Lung (tissue), 17 donors: ENCODE measurements at places on chromosomes 12 and 14. TPM values are rescaled to one million over a fixed set of nuclear protein-coding genes. Genes with fewer than 3 reads are reported as not detected.
A peak's percentile ranks its signal among the peaks of the same experiment; 100 is the strongest.

Gene RIN3
- polyA plus RNA-seq = 52.4 TPM

- DNase-seq = no peak
Measured at GRCh38 chr12:94534774-94535509, 75.3 kb upstream of the CEP83 start.

Gene ASPG
- 0.73 TPM for polyA plus RNA-seq

Gene CLEC9A
- 0.52 TPM for polyA plus RNA-seq

Gene PSMA3
- polyA plus RNA-seq = 302 TPM

- no peak for DNase-seq
Measured at GRCh38 chr14:58901826-58902225, 264.1 kb downstream of the DACT1 start.

DNA sequence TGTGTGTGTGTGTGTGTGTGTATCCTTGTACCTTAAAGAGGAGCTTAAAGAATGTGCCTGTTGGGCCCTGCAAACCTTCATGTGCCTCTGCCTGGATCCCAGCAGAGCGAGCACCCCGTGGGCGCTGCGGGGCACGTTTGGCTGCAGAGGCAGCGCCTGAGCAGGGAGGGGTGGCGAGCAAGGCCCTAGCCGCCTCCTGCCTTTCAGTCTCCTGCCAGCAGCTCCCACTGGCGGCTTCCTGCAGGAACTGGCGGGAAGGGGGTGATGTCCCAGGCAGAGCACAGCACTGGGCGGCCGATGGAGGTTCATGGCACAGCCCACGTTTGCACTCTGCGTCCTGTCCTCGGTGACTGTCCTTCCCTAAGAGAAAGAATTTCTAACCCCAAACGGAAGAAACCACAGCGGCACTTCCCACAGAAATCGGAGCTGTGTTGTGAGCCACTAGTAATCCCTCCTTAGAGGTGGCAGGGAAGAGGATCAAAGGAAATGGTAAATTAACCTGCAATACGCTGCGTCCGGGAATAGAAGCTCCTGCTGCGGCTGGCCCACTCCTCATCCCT lies 19.8 kb downstream of the ZBTB42 start:
- peak; percentile 76 for DNase-seq

- DNase-seq = peak; percentile 67
Measured at GRCh38 chr12:570435-570920, 92.8 kb downstream of the NINJ2 start.

GRCh38 chr14:28690029-28690692 lies 76.4 kb upstream of the FOXG1 start:
- no peak for DNase-seq

GRCh38 chr14:97055355-97055754 lies 258.2 kb downstream of the VRK1 start:
- no peak for DNase-seq

DNA sequence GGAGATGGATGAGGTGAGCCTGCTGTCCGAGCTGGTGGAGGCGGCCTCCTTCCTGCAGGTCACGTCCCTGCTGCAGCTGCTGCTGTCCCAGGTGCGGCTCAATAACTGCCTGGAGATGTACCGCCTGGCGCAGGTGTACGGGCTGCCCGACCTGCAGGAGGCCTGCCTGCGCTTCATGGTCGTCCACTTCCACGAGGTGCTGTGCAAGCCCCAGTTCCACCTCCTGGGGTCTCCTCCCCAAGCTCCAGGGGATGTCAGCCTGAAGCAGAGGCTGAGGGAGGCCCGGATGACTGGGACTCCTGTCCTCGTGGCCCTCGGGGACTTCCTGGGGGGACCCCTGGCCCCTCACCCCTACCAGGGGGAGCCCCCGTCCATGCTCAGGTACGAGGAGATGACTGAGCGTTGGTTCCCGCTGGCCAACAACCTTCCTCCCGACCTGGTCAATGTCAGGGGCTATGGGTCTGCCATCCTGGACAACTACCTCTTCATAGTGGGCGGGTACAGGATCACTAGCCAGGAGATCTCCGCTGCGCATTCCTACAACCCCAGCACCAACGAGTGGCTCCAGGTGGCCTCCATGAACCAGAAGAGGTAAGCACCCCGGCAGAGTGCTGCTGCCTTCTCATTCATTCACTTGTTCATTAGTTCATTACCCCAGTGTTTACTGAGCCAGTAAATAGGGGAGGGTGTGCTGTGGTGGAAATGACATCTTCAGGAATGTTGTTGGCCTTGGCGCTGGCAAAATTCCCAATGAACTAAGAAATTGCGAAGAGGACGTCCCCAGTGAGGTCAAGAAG lies 774 bp upstream of the MANSC4 start:
- peak; percentile 78 for DNase-seq

Gene PRH2
- 0.31 TPM for polyA plus RNA-seq

Gene CRACR2A
- 4.1 TPM for polyA plus RNA-seq

Gene CMKLR1
- 19.6 TPM for polyA plus RNA-seq

Gene TGM1
- 9.8 TPM for polyA plus RNA-seq
